Activated naive CD4-positive, alpha-beta T cell treated with anti-CD3 and anti-CD28 coated beads, Interleukin-2, amount 50 U/mL, for 16 hours (primary cell): ENCODE measurements at places on chromosomes 1 and 21.

- no peak for DNase-seq
These were observed 10.2 kb downstream of the EEIG2 start for GRCh38 chr1:108570128-108570527.

GRCh38 chr1:211677659-211678058, 2.2 kb upstream of the NEK2 start:
- no peak for DNase-seq

- no peak for DNase-seq
These were observed 74.1 kb downstream of the RRAGC start for GRCh38 chr1:38785285-38786039.

GRCh38 chr1:79532555-79532954, 526.0 kb upstream of the ADGRL4 start:
- no peak for DNase-seq

- DNase-seq = no peak
These were observed 19.2 kb upstream of the TBX15 start for GRCh38 chr1:119007339-119007669.

DNA sequence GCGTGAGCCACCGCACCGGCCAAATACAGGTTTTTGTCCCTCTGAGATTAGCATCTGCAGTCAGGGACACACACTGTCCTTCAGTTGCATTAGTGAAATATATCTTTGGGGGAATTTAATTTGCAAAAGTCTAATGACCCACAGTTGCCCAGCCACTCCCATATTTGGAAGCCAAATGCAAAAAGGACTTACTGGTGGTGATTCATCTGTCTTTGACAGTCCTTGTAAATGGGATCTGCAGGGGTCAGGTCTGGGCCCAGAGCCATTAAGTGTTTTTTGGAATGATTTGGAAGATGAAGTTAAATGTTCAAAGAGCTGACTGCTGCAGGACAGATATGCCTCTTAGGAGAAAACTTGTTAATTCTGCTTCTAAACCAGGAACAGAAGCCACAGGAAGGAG, 44.6 kb upstream of the DNASE2B start:
- no peak for DNase-seq

DNA sequence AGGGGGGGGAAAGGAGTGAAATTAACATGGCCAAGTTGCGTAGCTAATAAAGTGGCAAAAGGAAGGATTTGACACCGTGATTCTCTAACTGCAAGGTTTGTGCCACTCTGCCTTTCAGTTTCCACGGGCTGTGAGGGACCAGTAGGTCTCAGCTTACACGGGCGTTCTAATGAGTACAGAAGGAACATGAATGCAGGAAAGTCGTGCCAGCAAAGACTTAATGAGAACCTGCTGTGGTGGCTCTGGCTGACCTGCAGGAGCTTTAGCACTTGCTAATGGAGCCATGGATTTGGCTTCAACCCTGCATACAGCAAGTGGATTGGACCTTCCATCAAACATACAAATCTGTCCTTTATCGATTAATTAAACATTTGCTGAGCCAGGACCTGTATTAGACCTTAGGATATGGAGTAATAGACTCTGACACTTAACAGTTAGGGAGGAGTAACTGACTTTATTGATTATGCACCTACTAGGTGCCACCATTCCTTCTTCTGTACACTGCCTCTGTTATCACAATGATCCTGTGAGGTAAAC, 15.1 kb upstream of the PITHD1 start:
- no peak for DNase-seq

- DNase-seq = no peak
These were observed 46.4 kb downstream of the COL6A1 start for GRCh38 chr21:46027851-46028493.

DNA sequence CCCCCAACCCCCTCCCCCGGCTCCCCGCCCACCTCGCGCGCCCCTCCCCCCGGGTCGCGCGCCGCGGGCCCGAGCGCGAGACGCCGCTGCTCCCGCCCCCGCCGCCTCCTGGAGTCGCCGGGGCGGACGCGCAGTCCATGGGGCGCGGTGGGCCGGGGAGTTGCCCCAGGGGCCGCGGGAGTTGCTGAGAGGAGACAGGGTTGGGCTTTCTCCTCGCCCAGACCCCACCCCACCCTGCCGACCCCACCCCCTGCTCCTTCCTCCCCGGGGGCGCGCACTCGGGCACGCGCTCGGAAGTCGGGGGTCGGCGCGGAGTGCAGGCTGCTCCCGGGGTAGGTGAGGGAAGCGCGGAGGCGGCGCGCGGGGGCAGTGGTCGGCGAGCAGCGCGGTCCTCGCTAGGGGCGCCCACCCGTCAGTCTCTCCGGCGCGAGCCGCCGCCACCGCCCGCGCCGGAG, at the start of gene LAMC1:
Gene LAMC1, plus strand, starts transcription at position 275 of the 455 bp plus-strand sequence. CDS start 297 bp downstream, outside the sequence.
- peak; percentile 12 for DNase-seq
